Substantia nigra (tissue), 51 donors: ENCODE measurements at places on chromosomes 1 and 21.
A peak's percentile ranks its signal among the peaks of the same experiment; 100 is the strongest.

- no peak for DNase-seq
Observed at GRCh38 chr1:57302812-57303596, 120.9 kb downstream of the DAB1 start.

GRCh38 chr1:38741341-38741740 lies 118.2 kb downstream of the RRAGC start:
- no peak for DNase-seq

- DNase-seq, result no peak
Observed at GRCh38 chr1:84598418-84598817, 24.2 kb upstream of the CTBS start.

GRCh38 chr1:161200421-161200991 lies 1.7 kb upstream of the ADAMTS4 start:
- peak; percentile 77 for DNase-seq

GRCh38 chr1:204673909-204674649 lies 11.5 kb downstream of the LRRN2 start:
- DNase-seq, result no peak

DNA sequence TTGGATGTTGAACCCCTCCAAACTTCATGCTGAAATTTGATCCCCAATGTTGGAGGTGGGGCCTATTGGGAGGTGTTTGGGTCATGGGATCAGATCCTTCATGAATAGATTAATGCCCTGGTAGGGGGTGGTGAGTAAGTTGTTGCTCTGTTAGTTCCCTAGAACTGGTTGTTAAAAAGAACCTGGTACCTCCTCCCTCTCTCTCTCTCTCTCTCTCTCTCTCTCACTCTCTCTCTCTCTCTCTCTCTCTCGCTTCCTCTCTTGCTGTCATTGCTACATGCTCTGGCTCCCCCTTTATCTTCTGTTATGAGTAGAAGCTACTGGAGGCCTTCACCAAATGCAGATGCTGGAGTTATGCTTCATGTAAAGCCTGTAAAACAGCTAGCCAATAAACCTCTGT lies 498.2 kb upstream of the NR5A2 start:
- DNase-seq, result no peak
